Right cardiac atrium (tissue), 5 donors: ENCODE measurements at places on chromosomes 11 and 22. TPM values are rescaled to one million over a fixed set of nuclear protein-coding genes. Genes with fewer than 3 reads are reported as not detected.
A peak's percentile ranks its signal among the peaks of the same experiment; 100 is the strongest.

- DNase-seq: no peak
These were observed 17.1 kb upstream of the NRIP3 start for GRCh38 chr11:9020916-9021315.

GRCh38 chr11:69167916-69168691 lies 12.4 kb downstream of the SMIM38 start:
- DNase-seq: no peak

DNA sequence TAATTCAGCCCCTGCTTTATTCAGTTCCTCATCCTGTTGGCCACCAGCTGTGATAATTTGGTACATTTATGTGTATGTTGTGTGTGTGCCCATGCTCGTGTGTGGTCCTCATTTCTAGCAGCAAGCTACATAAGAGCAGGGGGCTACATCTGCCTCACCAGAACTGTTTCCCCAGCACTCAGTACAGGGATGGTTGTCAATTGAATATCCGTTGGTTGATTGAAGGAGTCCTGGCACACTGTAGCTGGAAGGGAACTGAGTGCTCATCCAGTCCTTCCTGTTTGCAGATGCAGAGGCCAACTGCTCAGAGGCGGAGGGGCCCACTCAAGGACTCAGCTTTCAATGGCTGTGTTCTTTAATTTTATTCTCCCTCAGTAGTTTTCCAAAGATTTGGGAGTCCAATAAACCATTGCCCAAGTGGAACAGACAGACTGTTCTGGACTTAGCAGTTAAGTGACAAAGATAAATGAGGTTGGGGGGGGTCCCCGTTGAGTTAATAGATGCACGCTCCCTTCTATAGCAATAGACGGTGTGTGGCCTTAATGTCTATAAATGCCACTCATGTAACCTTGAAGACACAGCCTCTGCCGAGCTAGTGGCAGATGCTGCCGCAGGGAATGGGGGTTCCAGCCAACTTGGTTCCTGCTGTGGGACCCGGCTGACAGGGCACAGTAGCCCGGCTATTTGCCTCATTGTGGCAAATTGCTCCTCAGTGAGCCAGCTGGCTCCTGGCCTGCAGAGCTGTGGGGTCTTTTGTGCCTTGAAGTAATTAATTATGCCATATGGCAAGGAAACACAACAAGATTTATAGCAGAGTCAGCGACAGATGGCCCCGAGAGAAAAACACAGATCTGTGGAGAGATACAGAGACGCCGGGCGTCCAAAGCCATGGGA lies 71.4 kb upstream of the GRK3 start:
- no peak for DNase-seq

DNA sequence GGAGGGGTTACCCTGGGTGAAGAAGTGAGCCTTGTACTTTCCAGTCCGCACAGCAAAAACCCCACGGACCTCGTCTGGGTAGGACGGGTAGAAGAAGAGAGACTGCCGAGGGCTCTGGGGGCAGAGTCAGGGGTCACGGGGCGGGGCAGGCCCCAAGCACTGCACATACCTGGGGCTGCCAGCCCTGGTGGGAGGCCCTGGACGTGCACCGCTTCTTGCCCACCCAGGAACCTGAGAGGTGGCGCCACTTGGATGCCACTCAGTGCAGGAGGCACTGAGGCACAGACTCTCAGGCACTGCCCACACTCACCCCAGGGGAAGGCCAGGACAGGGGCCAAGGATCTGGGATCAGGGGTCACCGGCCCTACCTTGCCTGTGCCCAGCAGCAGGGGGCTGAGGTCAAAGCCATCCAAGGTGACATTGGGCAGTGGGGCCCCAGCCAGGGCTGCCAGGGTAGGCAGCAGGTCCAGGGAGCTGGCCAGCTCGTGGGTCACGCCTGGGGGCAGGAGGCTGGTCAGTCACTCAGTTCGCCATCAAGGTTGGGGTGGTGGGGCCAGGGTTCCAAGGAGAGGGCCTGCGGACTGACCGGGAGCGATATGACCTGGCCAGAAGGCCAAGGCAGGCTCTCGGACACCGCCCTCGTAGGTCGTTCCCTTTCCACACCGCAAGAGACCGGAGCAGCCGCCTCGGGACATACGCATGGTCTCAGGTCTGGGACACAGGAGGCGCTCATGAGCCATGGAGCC lies 2.2 kb downstream of the ARSA start:
- DNase-seq: peak; percentile 70

DNA sequence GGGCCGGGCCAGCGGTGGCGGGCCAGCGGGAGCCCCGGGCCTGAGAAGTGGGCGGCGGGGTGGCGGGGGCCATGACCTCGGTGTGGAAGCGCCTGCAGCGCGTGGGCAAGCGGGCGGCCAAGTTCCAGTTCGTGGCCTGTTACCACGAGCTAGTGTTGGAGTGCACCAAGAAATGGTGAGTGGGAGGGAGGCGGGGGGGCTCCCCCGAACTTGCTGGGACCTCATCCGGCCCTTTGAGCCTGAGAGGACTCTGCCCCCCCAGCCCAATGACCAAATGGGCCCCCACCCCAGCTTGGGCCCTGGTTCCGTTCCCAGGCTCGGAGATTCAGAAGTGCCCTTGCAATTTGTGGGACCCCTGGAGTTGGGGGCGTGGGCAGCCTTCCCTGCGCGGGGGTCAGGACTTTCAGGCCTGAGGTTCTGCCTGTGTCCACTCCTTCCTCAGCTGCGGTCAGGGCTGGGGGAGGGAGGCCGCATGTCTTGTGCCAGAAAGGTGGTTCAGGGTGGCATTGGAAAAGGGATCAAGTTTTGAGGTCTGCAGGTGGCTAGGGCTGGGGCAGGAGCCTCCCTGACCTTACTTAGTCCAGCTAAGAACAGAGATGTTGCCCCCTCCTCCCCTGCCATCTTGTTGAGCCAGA lies 496 bp downstream of the EHBP1L1 start:
- DNase-seq: peak; percentile 82

Gene FAM111B
- total RNA-seq: 0.17 TPM

- DNase-seq: no peak
These were observed 87.9 kb upstream of the CLPB start for GRCh38 chr11:72522186-72522585.

GRCh38 chr11:24286238-24286637 lies 210.6 kb upstream of the LUZP2 start:
- no peak for DNase-seq

DNA sequence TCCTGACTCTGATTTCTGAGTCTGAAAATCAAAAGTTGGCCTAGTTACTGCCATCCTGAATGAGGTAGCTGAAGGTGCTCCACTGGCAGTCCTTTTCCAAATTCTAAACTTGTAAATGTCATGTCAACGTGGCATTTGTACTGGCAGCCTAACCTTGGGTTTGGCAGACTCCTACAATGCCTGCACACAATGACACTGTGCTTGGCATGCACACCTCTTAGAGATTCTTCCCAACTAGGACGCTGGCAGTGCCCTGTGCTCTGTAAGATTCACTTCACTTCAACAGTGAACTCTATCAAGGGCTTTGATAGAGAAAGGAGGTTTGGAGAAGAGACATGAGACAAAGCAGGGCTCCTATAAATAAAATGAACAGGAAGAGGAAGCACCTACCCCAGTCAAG lies 21.9 kb upstream of the PPP2R1B start:
- DNase-seq: peak; percentile 69

Gene RRP8
- 15.8 TPM for total RNA-seq

Gene TMEM132A
- total RNA-seq: 7.9 TPM

- no peak for DNase-seq
These were observed 85.0 kb upstream of the CLPB start for GRCh38 chr11:72519220-72519881.

- no peak for DNase-seq
These were observed 75.2 kb downstream of the USP47 start for GRCh38 chr11:11916981-11917399.

GRCh38 chr11:44149651-44150050 lies 54.2 kb downstream of the EXT2 start:
- no peak for DNase-seq

Gene CBLIF
- not detected for total RNA-seq

Gene FJX1
- 1.6 TPM for total RNA-seq

Gene KCNE3
- 5.0 TPM for total RNA-seq

DNA sequence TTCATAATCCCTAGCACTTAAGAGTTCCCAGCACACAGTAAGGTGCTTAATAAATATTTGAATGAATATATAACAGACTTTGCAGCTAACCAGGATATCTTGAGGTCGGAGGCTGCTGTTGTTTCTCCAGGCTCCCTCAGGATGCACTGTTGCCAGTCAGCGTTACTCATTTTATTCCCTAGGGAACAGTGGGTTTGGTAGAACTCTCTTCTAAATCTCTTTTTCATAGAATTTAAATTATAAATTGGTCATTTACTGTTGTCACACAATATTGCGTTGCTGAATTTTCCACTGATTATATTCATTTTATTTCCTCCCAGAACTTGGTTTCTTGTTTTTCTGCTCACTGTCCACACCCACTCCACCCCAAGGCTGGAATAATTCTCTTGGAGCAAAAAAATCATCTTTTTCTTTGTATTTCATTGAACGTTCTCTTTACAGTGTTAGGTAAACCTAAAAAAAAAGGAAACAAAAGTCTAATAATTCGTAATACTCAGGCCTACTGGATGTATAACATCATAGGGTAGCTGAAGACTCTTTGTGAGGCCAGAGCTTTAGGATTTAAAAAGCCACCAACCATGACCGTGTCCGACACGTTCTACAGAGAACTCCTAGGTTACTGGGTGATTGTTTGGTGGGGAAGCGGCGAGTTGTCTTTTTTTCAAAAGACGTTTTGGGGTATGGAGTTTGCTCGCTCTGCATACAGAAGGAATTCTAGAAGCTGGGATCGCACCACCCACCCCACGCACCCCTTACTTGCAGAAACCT lies 766 bp upstream of the CAPRIN1 start:
- no peak for DNase-seq

Gene RAB3IL1
- 12.5 TPM for total RNA-seq

Gene MAPK8IP1
- 5.8 TPM for total RNA-seq

GRCh38 chr22:36684841-36685240 lies 18.7 kb downstream of the CACNG2 start:
- DNase-seq: no peak

- no peak for DNase-seq
These were observed 744.7 kb upstream of the CCDC179 start for GRCh38 chr11:23604966-23605365.

Gene DGAT2
- 12.2 TPM for total RNA-seq

GRCh38 chr22:48885919-48886305 lies 941.8 kb downstream of the BRD1 start:
- DNase-seq: no peak

DNA sequence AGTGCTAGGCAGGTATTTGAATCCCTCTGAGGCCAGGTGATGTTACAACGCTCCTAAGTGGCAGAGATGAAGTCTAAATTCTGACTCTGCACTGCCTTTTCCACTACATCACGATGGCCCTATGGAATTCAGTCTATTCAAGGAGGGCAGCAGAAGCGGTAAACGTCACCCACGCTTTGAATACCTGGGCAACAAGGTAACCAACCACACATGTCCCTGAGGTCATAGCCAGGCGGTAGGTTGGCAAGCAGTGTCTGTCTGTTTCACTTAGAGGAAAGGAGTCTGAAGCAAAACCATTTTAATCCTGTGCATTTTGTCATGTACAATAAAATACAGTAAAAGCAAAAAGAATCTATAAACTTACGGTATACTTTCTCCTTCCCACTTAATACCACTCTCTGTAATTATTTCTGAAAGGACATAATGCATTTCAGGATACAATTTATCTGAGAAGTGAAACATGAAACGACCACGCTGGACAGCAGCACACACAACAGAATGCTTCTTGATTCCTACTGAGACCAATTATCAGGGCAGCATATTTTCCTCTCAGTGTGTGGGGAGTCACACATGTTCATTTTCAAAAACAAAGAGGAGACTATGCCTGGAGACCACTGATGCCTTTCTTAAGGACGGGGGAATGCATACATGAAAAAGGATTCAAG lies 51.3 kb downstream of the PRDM10 start:
- no peak for DNase-seq

- peak; percentile 48 for DNase-seq
These were observed 590.0 kb downstream of the METTL15 start for GRCh38 chr11:28697920-28698827.

GRCh38 chr11:75946531-75947530 lies 131.8 kb downstream of the UVRAG start:
- DNase-seq: no peak

DNA sequence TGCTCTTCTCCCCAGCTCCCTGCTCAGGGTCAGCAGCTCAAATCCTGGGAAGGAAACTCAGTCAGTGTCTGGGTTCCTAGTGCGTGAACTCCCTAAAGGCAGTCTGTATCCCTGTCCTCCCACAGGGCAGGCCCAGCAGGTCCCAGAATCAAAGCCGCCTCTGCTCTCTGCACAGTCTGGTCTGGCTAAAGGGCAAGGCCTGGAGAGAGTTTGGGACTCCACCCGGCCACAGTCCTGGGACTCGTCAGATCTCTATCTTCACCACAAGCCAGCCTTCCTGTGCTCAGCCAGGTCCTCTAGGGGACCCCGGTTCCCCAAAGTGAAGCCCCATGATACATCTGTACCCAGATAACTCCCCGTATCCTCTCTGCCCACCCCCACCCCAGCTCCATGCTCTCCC lies 56.2 kb upstream of the CSNK2A3 start:
- DNase-seq: no peak

GRCh38 chr11:124759266-124760204 lies 2.6 kb downstream of the ESAM start:
- peak; percentile 77 for DNase-seq

Gene TUB
- 27.6 TPM for total RNA-seq

Gene MPZL2
- total RNA-seq: 8.8 TPM

DNA sequence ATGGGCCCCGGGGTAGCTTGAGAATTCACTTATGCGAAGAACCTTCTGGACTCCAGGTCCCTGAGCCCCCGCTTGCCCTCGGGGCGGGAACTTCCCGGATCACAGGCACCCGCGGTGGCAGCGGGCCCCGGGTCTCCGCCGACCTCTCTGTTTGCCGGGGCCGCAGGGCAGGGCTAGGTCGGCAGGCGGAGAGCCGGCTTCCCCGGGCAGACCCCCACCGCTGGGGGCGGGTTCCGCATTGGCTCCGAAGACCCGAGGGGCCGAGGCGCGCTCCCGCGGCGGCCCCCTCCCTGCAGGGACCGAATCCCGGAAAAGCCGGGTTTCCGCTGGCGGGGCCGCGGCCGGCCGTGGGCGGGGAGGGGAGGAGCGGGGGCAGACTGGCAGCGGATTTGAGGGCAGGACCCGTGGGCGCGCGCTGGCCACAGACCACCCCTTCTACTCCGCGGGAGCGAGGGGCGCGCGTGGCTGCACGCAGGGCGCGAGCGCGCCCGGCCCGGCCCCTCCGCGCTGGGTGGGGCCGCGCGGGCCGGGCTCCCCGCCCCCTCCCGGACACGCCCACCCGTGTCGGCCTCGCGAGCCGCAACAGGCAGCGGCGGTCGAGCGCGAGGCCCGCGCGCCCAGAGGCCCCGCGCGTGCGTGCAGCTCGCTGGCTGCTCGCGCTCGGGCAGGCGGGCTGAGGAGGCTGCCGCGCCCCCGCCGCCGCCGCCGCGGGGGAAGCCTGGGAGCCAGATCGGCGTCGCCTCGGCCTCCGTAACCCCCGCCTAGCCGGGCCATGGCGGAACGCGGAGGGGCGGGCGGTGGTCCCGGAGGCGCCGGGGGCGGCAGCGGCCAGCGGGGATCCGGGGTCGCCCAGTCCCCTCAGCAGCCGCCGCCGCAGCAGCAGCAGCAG lies at the start of gene PACS1:
PACS1 (plus strand) TSS at position 558 of the 889 bp plus-strand sequence; CDS start at position 773, 215 bp downstream.
- DNase-seq: peak; percentile 91

DNA sequence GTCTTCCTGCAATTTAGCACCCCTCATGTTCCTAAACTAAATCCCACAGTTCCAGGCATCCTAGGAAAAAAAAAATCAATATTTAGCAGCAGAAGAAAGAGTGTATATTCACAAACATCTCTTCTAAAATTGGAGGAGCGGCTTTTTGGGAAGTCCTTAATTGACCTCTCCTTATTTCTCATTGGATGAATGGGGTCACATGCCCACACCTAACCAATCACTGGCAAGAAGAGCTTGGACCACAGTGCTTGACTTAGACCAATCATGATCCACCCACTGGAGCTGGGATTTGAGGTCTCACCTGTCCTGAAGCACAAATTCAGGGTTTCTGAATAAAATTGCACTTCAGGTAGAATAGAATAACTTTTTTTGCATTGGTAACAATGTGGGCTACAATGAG lies 16.0 kb downstream of the CD44 start:
- no peak for DNase-seq
